ENCODE measurements at places on chromosomes 2 and 18.
A peak's percentile ranks its signal among the peaks of the same experiment; 100 is the strongest.

GRCh38 chr2:42877511-42877910 lies 85.1 kb upstream of the HAAO start:
- no peak for DNase-seq

DNA sequence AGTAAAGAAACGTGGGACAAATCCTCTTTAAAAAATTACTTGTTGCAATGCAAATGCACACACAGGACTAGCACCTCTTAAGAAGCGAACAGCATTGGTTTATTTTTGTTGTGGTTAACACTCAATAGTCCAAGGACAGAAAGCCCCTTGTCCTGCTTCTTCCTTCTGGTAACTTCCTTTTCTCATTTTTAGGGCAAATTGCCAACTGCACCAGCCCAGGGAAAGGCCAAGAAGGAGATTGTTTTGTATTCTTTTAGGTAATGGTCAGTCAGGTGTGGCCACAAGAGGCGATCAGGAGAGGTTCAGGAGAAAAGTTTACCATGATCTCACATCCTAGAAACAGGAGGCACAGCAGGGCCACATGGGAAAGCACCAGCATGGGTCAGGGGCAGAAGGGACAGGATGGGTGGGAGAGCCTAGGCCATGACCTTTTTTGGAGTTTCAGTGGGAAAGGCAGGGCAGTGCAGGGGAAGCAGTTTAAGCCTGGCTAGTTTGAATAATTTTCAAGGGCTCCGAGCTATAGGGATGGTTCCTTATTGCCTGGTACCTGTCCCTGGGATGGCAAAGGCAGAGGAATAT lies 73.0 kb downstream of the CHRNA1 start:
- DNase-seq, result no peak

DNA sequence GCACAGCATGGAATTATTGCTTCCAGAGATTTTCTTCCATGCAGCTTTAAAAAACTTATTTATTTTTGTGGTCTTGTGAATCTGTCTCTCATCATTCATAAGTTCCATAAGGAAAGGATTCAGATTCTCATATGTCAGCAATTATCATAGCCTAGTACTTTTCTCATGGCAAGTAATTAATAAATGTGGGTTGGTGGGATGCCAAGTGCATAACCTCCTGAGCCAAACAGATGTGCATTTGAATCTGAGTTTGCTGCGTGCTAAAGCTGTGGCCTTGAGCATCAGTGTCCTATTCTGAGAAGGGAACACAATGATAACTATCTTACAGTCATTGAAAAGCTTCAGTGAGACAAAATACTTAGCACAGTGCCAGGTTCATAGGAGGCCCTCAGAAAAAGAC lies 331.9 kb downstream of the PDE11A start:
- DNase-seq, result no peak

DNA sequence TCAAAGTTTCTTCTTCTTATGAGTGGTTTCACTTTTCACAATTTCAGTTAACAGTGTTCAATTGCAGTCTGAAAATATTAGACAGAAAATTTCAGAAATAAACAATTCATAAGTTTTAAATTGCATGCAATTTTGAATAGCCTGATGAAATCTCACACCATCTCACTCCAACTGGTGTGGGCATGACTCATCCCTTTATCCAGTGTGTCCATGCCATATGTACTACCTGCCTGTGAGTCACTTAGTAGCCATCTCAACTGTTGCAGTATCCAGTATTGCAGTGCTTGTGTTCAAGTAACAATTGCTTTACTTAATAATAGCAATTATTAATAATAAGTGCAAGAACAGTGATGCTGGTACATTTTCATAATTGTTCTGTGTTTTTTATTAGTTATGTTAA lies 1202.5 kb downstream of the DSC3 start:
- no peak for DNase-seq

GRCh38 chr2:120760446-120761135 lies 24.9 kb downstream of the GLI2 start:
- no peak for DNase-seq

DNA sequence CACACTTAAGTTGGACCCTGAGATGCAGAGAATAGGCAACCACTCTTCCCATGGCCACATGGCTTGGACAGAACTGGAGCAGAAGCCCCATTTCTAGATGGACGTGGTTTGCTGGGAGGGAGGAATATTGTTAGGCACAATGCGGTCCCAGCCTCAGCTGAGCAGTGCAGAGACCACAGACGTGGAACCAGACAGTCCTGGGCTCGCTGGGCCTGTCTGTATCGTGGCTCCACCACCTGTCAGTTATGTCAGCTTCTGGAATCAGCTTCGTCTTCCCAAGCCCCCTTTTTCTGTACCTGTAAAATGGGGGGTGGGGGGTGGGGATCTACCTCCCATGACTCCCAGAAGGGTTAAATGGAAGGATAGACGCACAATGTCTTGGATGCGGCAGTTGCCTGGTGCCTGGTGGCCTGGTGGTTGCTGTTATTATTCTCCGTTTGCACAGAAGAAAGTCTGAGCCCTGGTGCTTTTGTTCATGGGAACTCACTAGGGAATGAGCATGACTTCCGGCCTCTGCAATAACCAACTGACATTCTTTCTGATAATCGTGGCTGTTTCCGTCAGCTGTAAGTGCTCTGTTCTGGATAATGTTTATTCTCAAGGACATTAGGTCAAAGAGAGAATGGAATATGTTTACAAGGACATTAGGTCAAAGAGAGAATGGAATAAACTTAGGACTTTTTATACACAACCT lies 31.4 kb downstream of the COLEC11 start:
- no peak for DNase-seq

- DNase-seq, result peak; percentile 15
Measured at GRCh38 chr2:224211791-224212190, 172.7 kb upstream of the SERPINE2 start.

DNA sequence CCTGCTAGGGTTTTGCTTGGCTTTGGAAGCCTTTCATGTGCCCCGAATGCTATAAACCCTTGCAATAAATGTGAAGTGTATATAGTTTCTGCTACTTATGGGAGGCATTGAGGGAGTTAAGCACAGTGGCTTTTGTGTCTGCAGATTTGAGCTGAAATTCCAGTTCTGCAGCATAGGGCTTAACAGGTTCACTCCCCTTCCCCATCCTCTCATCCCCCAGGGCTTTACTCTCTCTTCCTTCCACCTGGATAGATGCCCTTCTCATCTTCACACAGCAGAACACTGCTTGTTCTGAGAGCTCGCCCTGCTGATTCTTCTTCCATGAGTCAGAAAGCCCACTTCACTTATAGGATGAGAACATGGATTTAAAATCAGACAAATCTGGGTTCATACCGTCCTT lies 37.2 kb downstream of the SOX11 start:
- DNase-seq, result no peak

- no peak for DNase-seq
Measured at GRCh38 chr2:55672630-55673029, 21.0 kb downstream of the PNPT1 start.

DNA sequence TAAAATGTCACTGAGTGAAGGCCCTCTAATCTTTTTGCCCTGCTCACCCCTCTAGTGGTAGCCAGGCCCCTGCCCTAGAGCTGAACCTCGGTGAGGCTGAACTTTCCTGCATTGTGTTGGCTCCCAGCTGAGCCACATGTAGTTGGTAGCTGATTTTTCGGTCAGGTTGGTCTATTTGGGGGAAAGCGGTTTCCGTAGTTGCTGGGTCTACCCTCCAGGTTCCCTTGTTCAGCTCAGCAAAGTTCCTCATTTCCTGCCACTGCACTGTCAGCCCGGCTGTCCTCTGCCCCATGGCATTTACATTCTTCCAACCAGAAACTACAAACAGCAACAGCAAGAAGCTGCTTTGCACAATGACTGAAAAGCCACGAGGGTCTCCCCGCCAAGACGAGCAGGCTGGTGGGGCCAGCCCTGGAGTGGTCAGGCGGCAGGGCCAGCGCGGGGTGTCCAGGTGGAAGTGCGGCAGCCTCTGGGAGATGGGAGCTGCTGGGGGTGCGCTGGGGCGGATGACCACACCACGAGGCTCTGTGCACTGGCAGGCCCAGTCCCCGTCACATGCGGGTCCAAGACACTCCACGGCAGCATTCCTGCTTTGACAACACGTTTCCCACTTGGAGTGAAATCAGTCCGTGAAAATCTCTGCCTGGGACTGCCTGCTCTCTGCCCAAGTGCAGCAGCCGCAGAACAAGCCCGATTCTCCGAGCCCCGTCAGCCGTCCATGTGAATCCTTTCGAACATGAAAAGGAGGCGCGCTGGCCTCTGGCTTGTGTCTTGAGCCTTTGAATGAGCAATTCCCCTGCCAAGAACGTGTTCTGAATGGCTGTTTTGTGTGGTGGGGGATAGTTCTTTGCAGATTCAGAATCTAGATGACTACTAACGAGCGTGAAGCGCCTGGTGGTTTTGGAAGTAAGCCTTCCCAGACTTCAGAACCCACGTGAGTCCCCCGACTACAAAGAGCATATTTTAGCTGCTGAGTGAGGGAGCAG lies 159.4 kb downstream of the ASB1 start:
- peak; percentile 74 for DNase-seq

GRCh38 chr18:49691177-49691608 lies 122.1 kb downstream of the ACAA2 start:
- no peak for DNase-seq

GRCh38 chr2:118530976-118531375 lies 316.5 kb downstream of the EN1 start:
- no peak for DNase-seq

DNA sequence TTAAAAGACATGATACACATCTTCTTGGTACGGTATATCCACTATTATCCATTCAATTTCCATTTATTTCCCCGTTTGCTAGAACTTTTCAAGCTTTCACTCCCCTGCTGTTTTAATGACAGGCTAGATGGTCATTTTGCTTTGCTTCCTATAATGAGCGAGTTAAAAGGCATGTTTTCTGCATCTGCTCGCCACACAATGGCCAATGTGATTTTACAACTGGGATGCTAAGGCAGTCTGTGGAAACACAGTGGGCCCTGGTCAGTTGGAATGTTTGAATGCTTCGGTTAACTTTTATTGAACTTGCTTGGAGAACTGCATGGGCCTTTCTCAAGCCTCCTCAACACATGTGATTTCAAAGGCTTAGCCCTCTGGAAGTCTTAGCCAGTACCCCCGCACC lies 48.4 kb upstream of the TNP1 start:
- no peak for DNase-seq

- no peak for DNase-seq
Measured at GRCh38 chr2:104901037-104901881, 47.3 kb downstream of the POU3F3 start.

- no peak for DNase-seq
Measured at GRCh38 chr18:74082742-74083556, 64.7 kb downstream of the FBXO15 start.

GRCh38 chr18:295756-296490 lies 28.1 kb upstream of the THOC1 start:
- no peak for DNase-seq

- DNase-seq, result no peak
Measured at GRCh38 chr2:1314254-1314653, 99.0 kb upstream of the TPO start.

DNA sequence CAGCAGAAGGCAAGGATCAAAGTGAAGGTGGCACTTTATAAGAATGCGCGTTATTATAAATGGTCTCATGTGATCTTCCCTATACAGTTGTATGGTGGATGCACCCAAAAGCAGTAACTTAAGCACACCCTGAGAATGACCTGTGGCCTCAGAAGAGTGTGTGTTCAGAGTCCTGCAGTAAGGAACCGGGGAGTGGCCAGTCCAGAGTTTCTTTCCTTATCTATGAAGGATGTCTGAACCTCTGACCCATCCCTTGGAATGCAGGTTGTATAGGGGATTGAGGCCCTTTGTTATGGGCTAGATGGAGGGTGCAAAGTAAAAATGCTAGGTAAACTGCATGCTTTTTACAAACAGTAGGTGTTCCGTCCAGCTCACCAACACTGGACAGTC lies 43.6 kb upstream of the ANKRD44 start:
- DNase-seq, result no peak

DNA sequence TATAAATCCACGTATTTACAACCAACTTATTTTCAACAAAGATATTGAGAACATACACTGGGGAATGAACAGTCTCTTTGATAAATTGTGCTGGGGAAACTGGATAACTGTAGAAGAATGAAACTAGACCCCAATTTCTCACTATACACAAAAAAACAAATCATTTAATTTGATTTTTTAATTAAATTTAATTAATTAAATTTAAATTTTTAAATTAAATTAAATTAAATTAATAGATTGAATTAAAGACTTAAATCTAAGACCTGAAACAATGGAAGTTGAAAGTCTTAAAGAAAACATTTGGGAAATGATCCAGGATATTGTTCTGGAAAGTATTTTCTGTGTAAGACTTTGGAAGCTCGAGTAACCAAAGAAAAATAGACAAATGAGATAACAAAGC lies 301.4 kb downstream of the GALNT13 start:
- no peak for DNase-seq

DNA sequence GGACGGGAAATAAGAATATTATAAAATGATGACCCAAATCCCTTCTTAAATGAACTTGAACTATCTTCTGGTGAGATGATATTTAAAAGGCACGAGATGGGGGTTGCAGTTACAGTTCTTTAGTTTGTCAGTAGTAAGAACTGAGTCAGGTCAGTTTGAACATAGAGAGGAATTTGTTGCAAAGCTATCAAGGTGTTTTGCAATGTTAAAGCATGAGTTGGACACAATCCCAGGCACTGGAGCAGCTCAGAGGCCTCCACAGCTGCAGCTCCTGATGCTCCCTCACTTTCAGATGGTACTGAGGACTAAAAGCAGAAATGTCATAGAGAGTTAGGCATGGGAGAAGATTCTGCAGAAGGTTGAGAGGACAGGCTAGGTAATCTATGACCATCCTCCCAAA lies 236.0 kb downstream of the BCL2 start:
- DNase-seq, result no peak

GRCh38 chr2:215887303-215887702 lies 126.0 kb downstream of the MREG start:
- no peak for DNase-seq

DNA sequence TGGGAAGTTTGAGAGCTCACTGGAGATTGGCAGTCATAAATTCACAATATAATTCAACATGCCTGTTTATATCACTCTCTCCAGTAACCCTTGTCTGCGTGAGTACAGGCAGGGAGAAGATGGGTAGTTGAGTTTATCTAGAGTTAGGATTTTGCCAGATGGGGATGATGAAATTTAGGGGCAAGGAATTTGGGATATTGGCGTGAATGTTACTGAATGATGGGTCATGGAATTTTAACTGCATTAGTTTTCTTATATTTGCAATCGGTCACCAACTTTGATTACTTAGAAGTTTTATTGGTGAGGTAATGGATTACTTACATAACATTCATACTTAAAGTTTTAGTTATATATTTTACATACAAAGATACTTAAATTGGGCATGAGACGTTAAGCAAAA lies 35.1 kb downstream of the SANBR start:
- DNase-seq, result no peak
